LHCN-M2 (cell line): ENCODE measurements at places on chromosomes 13 and 19.

DNA sequence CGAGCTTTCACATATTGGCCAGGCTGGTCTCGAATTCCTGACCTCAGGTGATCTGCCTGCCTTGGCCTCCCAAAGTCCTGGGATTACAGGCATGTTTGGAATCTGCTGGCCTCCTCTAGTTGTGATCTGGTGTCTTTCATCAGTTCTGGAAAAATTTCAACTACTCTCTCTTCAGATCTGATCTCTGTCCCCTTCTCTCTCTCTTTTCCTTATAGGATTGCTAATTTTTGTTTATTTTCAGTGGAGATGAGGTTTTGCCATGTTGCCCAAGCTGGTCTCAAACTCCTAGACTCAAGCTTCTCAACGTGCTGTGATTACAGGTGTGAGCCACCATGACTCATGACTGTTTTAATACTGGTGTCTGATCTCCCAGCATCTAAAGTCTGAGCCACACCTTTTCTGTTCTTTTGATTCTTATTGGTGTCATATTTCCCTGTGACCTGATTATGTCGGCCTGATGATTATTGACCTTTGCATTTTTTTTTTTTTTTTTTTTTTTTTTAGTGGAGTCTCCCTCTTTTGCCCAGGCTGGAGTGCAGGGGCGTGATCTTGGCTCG, 10.4 kb upstream of the NANOS2 start:
- DNase-seq, result no peak

DNA sequence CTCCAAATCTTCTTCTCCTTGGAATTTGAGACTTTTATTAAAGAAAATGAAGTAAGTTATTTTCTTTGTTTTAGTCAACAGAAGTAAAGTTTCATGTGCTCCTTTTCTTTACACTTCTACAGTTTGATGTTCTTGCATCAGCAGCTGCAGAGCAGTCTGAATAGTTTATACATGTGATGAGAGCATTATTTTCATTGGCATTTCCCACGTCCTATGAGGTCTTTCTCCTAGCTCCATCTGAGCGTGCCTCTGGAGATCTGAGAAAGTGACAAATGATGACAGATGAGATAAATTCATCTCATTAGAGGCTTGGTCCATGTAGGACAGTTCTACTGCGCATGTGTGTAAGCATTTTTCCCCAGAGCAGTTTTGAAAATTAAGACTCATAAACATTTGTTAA, 1290.0 kb downstream of the UQCRFS1 start:
- DNase-seq, result no peak

DNA sequence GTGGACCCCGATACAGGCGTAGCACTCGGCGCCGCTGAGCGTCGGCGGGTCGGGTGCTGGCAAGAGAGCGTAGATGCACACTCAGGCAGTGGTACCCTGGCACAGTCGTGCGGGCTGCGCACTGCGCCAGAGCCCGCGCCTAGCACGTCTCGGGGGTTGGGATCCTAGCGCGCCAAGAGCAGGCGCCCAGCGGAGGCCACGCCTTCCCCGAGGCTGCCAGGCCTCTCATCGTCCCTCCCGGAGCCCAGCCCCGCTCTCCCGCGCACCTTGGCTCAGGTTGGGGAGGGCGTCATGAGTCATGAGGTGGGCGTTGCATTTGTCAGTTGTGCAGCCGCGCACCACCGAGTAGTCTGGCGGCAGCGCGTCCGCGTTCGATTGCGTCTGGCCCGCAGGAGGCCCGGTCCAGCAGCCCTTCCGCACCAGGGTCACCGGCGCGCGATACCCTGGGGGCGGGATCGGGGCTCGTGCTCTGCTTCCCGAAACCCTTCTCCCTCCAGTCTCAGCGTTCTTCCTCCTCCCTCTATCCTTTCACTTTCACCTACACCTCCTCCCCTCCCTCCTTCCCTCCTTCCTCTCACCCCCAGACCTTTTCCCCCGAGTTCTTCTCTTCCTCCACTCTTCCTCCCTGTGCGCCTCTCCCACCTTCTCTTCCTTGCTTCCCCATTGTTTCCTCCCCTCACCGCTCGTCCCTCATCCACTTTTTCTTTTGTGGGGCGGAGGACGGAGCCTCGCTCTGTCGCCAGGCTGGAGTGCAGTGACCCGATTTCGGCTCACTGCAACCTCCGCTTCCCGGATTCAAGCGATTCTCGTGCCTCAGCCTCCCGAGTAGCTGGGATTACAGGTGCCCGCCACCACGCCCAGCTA, 3.5 kb downstream of the LYPD5 start:
- DNase-seq, result no peak

- peak; percentile 19 for DNase-seq
Measured at GRCh38 chr19:41530761-41531301, 45.1 kb upstream of the CEACAM21 start.

DNA sequence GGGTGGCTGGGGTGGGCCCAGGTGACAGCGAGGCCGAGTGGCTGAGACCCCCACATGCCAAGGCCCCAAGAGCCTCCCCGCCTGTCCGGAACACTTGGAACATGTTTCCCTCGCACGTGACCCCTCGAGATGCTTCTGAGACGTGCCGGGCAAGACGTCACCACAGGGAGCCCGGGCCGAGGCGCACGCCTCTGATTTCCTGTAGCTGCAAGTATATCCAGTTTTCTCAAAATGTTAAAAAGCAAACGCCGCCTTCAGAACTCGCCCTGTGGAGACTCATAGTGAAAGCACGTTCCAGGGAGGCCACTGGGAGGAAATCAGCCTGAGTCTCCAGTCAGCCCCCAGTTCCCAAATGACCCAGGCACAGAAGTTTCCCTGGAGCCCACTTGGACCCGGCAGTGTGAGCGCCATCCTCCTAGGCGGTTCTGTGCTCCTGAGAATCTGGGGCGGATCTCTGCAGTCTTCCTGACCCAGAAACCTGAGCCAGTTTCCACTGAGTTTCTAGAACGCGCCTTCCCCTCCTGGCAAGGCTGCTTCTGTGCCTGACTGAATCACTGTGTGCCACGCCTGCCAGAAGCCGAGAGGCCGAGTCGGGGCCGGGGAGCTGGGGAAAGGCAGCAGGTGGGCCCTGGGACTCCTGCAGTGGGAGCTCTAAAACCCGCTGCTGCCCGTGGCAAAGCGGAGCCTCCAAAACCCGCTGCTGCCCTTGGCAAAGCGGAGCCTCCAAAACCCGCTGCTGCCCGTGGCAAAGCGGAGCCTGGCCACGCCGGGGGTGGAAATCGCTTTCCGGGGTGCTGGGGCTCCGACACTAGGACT, 179.3 kb downstream of the KDM4B start:
- no peak for DNase-seq

- no peak for DNase-seq
Measured at GRCh38 chr13:22240716-22241115, 569.8 kb downstream of the FGF9 start.

DNA sequence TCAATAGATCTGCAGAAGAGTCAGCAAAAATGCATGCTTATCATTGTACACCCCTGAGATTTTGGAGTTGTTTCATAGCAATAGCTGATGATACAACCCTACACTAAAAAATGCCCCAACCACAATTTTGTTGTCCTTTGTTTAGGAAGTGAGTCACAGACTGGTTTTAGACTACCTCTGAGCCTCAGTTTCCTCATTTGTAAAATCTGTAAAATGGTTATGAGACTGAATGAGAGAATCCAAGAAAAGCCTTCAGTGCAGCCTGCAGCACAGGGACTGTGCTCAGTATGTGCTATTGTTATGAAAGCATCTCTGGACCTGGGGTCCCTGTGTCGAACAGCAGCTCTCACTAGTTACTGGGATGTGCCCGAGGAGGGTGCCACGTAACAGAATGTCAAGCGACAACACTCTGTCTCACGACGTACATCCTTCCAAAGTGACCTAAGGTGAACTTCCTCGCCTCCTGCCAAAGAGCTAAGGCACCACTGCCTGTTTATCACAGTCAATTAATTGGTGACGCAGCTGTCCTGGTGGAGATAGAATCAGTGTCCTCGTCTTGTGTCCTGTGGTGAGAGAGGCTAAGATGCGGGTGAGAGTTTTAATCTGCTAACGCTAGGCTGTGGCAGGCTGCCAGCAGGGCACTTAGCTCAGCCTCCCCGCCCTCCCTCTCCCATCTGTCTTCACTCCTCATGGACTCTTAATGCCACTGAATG, 18.1 kb downstream of the DHRS12 start:
- peak; percentile 60 for DNase-seq

DNA sequence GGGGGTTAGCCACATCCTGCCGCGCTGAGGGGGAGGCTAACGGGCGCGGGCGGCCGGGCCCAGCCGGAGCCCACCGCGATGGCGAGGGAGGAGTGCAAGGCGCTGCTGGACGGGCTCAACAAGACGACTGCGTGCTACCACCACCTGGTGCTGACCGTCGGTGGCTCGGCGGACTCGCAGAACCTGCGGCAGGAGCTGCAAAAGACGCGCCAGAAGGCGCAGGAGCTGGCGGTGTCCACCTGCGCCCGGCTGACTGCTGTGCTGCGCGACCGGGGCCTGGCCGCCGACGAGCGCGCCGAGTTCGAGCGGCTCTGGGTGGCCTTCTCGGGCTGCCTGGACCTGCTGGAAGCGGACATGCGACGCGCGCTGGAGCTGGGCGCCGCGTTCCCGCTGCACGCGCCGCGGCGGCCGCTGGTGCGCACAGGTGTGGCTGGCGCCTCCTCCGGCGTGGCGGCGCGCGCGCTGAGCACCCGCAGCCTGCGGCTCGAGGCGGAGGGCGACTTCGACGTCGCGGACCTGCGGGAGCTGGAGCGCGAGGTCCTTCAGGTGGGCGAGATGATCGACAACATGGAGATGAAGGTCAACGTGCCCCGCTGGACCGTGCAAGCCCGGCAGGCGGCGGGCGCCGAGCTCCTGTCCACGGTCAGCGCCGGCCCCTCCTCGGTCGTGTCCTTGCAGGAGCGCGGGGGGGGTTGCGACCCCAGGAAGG, 692 bp downstream of the RGS9BP start:
- DNase-seq, result no peak

- DNase-seq, result no peak
Measured at GRCh38 chr19:49116544-49116943, 2.4 kb downstream of the LIN7B start.

GRCh38 chr13:48930918-48931317, 44.8 kb upstream of the FNDC3A start:
- DNase-seq, result peak; percentile 14

GRCh38 chr19:35087393-35087792, 28.2 kb upstream of the FXYD3 start:
- DNase-seq, result no peak

DNA sequence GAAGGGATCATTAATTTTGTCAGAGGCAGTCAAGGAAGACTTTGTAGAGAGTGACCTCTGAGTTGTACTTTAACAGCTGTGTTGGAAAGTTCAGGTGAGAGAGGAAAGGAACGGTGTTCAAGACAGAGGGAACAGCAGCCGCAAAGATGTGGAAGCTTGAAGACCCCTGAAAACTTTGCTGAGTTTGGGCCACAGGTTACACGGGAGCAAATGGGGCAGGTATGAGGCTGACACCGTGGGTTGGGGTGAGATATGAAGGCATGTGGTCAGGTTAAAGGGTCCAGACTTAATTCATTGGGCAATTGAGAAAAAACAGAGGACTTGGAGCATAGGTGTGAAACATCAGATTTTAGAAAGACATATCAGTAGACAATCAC, 72.0 kb upstream of the SERP2 start:
- no peak for DNase-seq

- DNase-seq, result no peak
Measured at GRCh38 chr13:57633950-57634838, 2.6 kb downstream of the PCDH17 start.

DNA sequence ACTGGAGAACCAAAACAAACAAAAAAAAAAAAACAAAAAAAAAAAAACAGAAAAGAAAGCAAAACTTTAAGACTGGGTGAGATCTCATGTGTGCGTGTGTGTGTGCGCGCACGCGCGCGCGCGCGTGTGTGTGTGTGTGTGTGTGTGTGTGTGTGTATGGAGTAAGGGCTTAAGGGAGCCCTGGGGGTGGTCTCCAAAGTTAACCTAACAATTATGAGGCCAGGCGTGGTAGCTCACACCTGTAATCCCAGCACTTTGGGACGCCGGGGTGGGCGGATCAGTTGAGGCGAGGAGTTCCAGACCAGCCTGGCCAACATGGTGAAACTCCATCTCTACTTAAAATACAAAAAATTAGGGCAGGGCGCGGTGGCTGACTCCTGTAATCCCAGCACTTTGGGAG, 46.7 kb downstream of the CYP4F22 start:
- DNase-seq, result no peak

DNA sequence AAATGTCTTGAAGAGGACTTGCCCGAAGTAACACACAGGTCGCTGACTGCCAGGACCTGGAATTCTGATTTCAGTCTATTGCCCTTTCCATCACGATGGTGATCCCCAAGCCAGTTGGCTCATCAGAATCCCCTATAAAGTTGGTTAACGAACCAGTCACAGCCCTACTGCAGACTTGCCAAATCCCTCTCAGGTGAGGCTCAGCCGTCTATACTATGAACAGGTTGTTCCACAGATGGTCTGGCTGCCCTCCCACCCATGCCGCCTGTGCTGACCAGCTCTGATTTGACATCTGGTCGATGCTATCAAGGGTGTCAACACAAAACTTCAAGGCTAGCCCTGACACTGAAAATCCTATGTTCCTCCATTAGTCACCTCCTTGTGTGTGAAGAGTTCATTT, 90.0 kb downstream of the RNASEH2B start:
- DNase-seq, result no peak

GRCh38 chr19:37928527-37929286, 21.7 kb downstream of the SIPA1L3 start:
- no peak for DNase-seq

DNA sequence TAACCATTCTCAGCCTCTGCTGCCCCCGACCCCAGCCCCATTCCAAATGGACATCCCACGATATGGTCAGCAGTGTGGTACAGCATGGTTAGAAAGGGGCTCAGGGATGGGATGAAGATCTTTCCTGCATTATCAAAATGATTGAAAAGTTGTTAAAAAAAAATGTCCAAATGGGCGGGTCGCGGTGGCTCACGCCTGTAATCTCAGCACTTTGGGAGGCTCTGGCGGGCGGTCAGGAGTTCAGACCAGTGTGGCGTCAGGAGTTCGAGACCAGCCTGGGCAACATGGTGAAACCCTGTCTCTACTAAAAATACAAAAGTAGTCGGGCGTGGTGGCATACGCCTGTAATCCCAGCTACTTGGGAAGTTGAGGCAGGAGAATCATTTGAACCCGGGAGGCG, 54.3 kb upstream of the ZNF254 start:
- no peak for DNase-seq

- no peak for DNase-seq
Measured at GRCh38 chr19:10009714-10010224, 535 bp downstream of the COL5A3 start.

GRCh38 chr19:45769821-45770191, 754 bp upstream of the SIX5 start:
- peak; percentile 52 for DNase-seq

GRCh38 chr19:15354566-15355296, 22.4 kb upstream of the BRD4 start:
- DNase-seq, result no peak

- DNase-seq, result peak; percentile 89
Measured at GRCh38 chr13:101474419-101474957, 22.0 kb downstream of the ITGBL1 start.

- DNase-seq, result no peak
Measured at GRCh38 chr19:16564842-16565241, 7.4 kb downstream of the SLC35E1 start.

GRCh38 chr13:52348071-52348470, 57.9 kb downstream of the THSD1 start:
- peak; percentile 97 for DNase-seq
